GM12892 (cell line): ENCODE measurements at places on chromosomes 6 and 20.
A peak's percentile ranks its signal among the peaks of the same experiment; 100 is the strongest.

- DNase-seq: no peak
These were observed 135.1 kb upstream of the CNR1 start for GRCh38 chr6:88301256-88301655.

DNA sequence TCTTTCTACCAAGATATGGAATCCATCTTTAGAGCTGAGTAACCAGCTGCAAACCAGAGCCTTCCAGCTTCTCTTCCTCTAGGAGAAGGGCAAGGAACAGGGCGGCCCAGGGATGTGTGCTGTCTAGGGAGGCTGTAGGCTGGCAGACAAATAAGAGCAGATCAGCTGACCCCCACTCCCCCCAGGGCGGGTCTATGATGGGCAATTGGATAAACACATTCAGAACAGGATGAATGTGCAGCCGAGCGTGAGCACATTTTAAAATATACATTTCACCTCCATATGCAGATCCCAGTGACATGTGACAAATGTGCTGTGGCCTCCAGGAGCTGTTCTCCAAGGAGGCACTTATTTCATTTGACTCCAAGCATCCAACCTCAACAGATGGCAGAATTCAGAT lies 580.1 kb downstream of the PTPRT start:
- DNase-seq: no peak

- no peak for DNase-seq
These were observed 25.6 kb upstream of the NOX3 start for GRCh38 chr6:155481215-155481614.

- DNase-seq: no peak
These were observed 177.5 kb upstream of the MMS22L start for GRCh38 chr6:97460394-97461080.

DNA sequence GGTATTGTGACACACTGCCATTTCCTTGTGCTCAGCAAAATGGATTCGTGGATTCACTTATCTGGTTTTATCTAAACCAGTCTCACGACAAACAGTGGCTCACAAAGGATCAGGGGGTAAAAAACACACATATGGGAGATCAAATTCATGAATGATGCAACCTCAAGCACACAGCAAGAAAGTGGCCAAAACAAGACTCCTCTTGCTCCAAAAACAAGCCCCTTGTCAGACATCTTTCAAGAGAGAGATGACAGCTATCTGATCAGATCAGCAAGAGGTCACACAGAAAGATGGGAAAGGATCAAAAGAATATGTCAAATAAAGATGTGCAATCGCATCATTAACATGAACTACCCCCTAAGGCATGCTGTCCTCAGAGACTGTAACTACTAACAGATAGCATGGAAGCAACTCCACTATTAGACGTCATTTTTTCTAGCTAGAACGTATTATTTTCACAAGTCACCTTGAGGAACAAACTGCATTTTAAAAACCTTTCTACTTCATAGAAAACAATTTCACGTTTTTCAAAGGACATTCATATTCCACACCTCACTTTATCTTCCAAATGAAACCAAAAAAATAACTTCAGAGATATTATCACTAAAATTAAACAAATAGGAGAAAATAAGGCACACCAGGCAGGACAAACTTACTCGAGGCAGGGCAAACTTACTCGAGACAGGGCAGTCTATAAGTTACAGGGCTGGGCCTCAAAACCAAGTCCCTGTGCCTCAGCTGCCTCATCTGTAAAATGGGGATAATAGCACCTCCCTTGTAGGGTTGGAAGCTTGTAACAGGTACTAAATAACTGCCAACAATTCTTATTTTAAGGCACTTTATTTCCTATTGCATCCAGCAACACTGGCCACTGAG lies 122.3 kb downstream of the PREX1 start:
- no peak for DNase-seq

DNA sequence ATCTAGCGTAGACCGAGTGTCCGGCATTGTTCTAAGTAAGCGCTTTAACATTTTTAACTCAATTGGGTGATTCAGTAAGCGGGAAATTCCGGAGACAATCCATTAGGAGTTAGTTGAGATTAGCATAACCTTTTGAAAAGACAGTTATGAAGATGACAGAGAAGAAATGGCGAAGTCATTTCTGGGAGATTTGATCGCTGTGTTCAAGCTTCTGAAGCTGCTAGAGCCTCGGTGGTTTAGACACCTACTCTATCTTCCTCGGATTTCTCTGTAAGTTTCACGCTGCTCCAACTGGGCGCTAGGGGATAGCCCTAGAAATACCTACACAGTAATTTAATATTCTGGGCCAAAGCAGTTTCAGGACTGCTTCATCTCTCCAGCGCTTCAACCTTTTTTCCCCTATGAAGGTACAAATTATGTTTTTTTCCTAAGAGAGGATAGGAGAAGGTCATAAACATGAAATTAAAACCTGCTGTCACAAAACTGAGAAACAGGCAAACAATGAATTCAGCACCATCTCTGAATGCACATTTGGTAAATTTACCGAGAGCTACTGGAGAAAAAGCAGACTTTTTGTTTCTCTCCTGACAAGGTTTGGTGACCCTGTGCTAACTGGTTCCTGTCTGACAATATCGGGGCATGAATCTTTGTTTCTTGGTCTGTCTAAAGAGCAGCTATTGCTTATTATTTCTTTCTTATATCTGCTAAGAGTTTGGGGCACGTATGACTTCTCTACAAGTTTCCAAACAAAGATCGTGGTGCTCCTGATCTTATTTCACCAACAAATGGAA lies 22.4 kb downstream of the ZNF311 start:
- no peak for DNase-seq

- DNase-seq: peak; percentile 38
These were observed 4.0 kb upstream of the ZMYND8 start for GRCh38 chr20:47360297-47361056.
